ENCODE measurements at places on chromosomes 11 and 22. TPM values are rescaled to one million over a fixed set of nuclear protein-coding genes. Genes with fewer than 3 reads are reported as not detected.

CADM1 gene
- 0.81 TPM for total RNA-seq

DNA sequence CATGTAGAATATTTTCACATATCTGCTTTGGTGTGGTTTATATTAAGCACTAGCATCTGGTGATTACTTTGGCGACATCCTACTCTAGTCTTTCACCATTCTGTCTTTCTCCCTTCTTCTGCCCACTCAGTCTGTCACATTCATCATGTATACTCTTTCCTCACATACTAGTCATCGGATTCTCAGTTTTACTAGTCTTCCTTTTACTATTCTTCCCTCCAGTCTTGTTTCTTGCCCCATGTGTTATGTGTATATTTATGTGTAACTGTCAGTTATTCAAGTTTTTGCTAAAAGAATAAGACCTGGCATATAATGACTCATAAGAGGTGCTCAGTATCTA, 4.6 kb upstream of the DIXDC1 start:
- peaks cover 7% of the 10 kb centered on the region for H3K4me1 ChIP-seq
- peak overlapping the region; percentile 58 for H3K4me3 ChIP-seq
- H3K36me3 ChIP-seq: no peaks in the 10 kb centered on the region

DNA sequence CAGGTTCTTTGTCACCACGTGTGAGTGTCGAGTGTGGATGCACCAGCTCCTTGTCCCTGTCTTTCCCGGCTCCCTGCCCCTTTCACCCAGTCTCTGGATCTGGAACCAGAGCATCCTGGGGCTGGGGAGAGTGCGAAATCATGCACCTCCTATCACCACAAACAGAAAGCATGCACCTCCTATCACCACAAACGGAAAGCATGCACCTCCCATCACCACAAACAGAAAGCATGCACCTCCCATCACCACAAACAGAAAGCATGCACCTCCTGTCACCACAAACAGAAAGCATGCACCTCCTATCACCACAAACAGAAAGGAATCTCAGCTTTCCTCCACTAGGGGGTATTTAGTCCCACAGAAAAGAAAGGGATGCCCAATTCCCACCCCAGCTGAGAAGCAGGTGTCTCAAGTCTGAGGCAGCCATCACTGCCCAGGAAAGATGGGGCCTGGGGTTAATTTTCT, 5.9 kb upstream of the GLB1L3 start:
- H3K4me3 ChIP-seq: peak overlapping the region; percentile 78
- H3K4me1 ChIP-seq: peaks cover 37% of the 10 kb centered on the region
- H3K27me3 ChIP-seq: no peaks in the 10 kb centered on the region
- H3K27ac ChIP-seq: peak overlapping the region; percentile 11
- no peak for DNase-seq
- peaks cover 4% of the 10 kb centered on the region for H3K36me3 ChIP-seq

DNA sequence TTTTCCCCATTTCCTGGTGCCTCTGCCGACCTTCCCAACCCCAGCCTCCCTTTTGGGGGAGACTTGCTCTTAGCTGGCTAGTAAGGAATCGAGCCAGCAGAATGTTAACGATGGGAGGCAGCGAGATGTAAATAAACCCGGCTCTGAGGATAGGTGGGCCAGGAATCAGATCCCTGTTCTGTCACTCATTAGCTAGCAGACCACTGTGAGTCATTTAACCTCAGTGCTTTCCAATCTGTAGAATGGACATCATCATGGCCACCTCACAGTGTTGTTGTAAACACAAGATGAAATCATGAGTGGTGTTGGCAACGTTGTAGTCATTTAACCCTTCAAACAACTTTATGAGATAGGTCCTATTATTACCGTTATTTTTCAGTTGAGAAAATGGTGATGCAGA, 208.6 kb downstream of the KIRREL3 start:
- H3K36me3 ChIP-seq: no peaks in the 10 kb centered on the region
- no peaks in the 10 kb centered on the region for H3K4me1 ChIP-seq

GRCh38 chr11:128299132-128299726, 288.1 kb downstream of the ETS1 start:
- no peak for DNase-seq
- H3K4me1 ChIP-seq: peaks cover 57% of the 10 kb centered on the region
- H3K27ac ChIP-seq: peak overlapping the region; percentile 96

- peaks cover 5% of the 10 kb centered on the region for H3K36me3 ChIP-seq
- peak overlapping the region; percentile 74 for H3K4me3 ChIP-seq
- H3K4me1 ChIP-seq: peaks cover 27% of the 10 kb centered on the region
- DNase-seq: no peak
- H3K27ac ChIP-seq: peak overlapping the region; percentile 91
These were observed 108.8 kb upstream of the CD44 start for GRCh38 chr11:35029979-35030682.

THY1 gene
- not detected for total RNA-seq

- peaks cover 19% of the 10 kb centered on the region for H3K27me3 ChIP-seq
- H3K4me3 ChIP-seq: peak overlapping the region; percentile 83
- H3K27ac ChIP-seq: no peak overlapping the region
- H3K4me1 ChIP-seq: peaks cover 7% of the 10 kb centered on the region
These were observed 1165.7 kb downstream of the LRRC4C start for GRCh38 chr11:40293655-40294348.

DNA sequence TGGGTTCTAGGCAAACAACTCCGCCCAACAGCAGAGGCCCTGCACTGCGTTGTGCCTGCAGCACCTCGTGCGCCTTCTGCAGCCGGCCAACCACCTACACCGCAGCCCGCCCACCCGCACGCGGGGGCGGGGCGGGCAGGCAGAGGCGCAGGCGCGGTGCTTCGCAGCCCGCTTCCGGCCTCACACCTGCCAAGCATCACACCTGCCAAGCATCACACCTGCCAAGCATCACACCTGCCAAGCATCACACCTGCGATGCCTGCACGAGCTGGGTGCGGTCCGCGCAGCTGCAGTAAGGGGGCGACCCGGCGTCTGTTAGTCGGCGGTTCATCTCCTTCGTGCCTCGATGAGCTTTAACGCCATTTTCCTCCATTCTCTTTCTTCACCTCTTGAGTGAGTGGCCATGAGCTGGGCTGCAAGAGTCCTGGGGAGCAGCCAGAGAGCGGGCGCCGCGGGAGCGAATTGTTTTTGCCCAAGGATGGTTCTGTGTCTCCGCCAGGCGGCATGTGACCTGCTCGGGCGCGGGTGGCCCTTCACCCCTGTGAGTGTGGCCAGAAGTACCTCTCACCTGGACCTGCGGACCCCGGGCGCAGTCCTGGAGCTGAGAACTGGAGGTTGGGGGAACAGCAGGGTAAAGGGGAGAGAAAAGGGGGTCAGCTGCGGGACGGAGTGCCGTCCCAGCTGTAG, at the start of gene LDHAL6A:
Gene LDHAL6A (plus strand): TSS at position 171 of the 687 bp plus-strand sequence. CDS start 825 bp downstream, outside the sequence.
- peaks cover 9% of the 10 kb centered on the region for H3K27me3 ChIP-seq
- H3K36me3 ChIP-seq: peaks cover 2% of the 10 kb centered on the region
- no peaks in the 10 kb centered on the region for H3K4me1 ChIP-seq

OR52N4 gene
- total RNA-seq: 1.3 TPM

MUC5AC gene
- total RNA-seq: not detected
